ENCODE measurements at places on chromosomes 2 and 18.

GRCh38 chr2:26892922-26893524 is 45.1 kb downstream of the DPYSL5 start:
- no peak for DNase-seq

DNA sequence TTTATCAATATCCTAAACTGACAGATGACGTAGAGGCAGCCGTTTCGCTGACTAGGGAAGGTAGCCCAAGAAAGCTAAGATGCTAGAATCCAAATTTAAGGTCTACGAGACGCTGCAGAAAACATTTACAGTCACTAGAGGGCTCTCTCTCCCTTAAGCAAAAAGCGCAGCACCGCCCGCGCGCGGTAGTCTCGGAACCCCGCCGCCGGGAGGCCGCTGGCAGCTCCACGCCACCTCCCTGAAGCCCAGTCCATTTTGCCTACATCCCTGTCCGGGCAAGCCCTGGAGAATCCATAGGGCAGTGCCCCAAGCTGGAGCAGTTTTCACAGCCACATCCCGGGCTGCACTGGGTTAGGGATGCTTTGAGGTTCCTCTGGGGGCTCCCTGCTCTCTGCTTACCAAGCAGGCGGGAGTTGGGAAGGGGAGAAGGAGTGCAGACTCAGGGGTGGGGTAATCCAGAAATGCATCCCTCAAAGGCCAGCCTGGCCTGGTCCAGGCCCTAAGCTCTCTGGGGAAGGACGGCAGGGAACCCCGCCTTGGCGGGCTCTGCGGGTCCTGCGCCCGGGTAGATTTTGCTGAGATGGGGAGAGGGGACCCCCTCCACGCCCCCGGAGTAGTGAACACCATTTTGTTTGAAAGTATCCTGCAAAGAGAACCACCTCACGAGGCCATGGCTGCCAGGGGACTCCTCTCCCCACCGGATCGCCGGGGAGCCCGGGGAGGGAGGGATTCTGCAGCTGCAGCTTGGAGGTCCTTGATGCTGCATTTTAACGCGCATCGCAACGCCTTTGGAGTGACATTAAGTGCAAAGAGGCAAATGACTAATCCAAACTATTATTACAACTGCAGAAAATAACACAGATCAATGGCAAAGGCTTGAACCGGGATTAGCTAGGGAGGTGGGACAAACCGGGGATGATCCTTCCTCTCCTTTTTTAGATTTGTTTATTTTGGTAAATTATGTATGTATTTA is 1.3 kb upstream of the DPYSL5 start:
- no peak for DNase-seq

GRCh38 chr18:42187611-42188380 is 232.8 kb downstream of the PIK3C3 start:
- DNase-seq = no peak

GRCh38 chr18:79118797-79119196 is 49.6 kb downstream of the ATP9B start:
- DNase-seq = no peak

DNA sequence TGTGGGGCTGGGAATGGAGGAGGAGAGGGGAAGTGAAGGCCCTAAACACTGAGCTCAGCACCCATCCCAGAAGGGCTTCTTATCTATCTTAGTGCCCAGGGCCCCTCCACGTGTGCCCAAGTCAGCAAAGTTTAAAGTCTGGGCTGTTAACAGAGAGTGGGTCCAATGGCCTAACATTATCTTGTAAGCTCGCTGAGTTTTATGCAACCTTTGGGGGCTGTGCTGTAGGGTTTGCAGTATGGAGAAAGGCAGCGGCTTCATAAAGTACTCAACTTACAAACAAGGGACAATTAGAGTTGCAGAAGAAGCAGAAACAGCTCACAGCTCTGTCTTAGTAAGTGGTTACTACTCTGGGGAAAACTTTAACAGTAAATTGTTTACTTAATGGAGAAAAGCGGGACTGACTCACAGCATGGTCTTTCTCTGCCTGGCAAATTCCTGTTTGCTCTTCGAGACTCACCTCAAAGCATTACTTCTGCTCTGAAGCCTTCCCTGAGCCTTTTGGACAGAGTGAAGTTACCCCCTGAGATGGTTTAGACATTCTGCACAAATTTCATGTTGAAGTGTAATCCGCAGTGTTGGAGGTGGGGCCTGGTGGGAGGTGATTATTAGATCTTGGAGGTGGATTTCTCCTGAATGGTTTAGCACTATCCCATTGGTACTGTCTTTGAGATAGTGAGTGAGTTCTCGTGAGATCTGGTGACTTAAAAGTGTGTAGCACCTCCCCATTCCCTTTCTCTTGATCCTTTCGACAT is 9.0 kb downstream of the ENOSF1 start:
- DNase-seq = no peak

DNA sequence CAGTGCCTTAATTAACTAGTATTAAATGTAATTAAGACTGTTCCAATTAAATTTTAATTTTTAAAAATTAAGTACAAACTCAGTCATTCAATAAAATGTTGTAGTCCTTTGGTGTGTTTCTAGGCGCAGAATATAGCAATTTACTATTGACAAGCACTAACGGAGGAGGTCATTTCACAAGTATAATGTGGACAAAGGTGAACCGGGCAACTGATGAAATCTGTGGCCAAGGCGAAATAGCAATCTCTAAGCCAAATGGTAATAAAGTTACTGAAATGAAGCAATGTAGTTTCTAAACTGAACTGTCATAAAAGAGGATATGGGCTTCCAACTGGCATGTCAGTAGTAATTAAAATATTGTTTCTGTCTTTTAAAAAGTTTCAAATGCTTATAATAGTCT is 27.5 kb downstream of the FIGN start:
- no peak for DNase-seq

DNA sequence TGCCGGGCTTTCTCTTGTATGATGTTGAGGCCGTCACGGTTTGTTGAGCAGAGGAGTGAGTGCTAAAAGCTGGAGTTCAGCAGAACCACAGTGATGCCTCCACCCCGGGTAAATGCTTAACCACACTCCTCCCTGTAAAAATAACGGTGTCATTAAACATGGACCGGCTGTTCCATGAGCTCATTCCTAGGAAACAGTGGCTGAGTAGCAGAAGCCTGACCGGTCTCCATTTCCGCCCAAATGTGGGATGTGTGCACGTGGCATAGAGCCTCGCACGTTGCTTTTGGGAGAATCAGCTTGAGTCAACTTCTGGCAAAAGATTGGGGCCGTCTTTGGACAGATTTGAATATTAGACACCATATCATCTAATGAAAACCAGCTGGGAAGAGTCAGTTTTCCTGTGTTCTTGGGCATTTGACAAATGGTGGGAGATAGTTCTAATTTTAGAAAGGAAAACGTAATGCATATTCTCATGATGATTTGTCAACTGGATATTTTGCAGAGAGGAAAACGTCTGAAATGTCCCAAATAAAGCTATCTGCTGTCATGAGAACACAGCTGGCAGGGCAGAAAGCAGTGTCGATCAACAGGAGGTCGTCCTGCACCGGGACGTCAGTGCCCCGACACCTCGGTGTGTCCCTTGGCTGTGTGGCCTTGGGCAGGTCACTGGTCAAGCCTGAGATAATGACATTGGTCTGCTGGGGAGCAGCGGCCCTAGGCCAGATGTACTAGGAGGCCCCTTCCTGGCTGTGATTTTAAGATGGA is 42.4 kb downstream of the LRRFIP1 start:
- no peak for DNase-seq

All from stimulated activated CD8-positive, alpha-beta memory T cell treated with anti-CD3 and anti-CD28 coated beads, Interleukin-7, amount 100 ng/mL, for 1 hour (primary cell).